ENCODE measurements at places on chromosomes 7 and 10.

GRCh38 chr7:155115288-155115687, 45.2 kb downstream of the HTR5A start:
- DNase-seq: no peak

- no peak for DNase-seq
Measured at GRCh38 chr10:84008878-84009277, 130.4 kb upstream of the GHITM start.

- DNase-seq: no peak
Measured at GRCh38 chr7:22762866-22763265, 35.9 kb downstream of the IL6 start.

DNA sequence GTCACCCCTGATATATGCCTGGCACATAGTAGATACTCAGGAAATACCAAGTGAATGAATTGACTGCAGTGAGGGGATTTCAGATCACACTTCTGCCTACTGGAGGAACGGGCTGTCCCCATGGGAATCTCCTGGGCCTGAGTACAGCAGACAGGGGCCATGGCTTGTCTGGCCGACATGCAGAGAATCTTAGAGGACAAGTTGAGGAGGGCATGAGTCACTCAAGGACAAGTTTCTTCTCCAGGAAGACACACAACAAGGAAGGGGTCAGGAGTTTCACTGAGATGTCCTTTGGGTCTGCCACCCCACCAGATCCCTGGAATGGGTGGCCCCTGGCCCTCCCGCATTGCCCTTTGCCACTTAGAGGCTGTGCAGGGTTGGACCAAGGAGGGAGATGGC, 20.7 kb downstream of the PLPP4 start:
- DNase-seq: no peak

- peak; percentile 54 for DNase-seq
Measured at GRCh38 chr7:131225619-131226513, 101.8 kb upstream of the MKLN1 start.

- DNase-seq: no peak
Measured at GRCh38 chr10:92778091-92778490, 70.2 kb upstream of the EXOC6 start.

GRCh38 chr10:14534152-14534551, 203.4 kb upstream of the FRMD4A start:
- no peak for DNase-seq

All from hypothalamus (tissue), 51 donors.